ENCODE measurements at places on chromosomes 5 and 9. TPM values are rescaled to one million over a fixed set of nuclear protein-coding genes. Genes with fewer than 3 reads are reported as not detected.

DNA sequence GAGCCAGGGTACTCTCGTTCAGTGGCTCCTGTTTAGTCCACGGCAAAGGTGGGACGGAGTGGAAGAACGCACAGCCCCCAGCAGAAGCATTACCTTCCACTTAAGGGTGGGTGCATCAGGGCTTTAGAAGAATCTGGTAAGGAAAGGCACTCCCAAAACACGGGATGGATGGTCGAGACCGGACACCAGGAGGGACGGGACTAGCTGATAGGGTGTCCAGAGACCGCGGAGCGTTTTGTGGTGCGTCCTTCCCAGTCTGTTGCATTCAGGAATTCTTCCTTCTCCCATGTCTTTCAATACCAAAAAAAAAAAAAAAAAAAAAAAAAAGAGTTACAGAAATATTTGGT lies 545 bp upstream of the CTSV start:
- H3K4me3 ChIP-seq, result peak overlapping the region; percentile 41
- peaks cover 15% of the 10 kb centered on the region for H3K27me3 ChIP-seq
- no peaks in the 10 kb centered on the region for H3K36me3 ChIP-seq
- no peak for DNase-seq

GRCh38 chr5:149127394-149127955 lies 13.8 kb upstream of the ABLIM3 start:
- H3K4me3 ChIP-seq, result no peak overlapping the region
- no peak for DNase-seq
- no peaks in the 10 kb centered on the region for H3K4me1 ChIP-seq
- H3K27ac ChIP-seq, result no peak overlapping the region
- no peaks in the 10 kb centered on the region for H3K27me3 ChIP-seq

DNA sequence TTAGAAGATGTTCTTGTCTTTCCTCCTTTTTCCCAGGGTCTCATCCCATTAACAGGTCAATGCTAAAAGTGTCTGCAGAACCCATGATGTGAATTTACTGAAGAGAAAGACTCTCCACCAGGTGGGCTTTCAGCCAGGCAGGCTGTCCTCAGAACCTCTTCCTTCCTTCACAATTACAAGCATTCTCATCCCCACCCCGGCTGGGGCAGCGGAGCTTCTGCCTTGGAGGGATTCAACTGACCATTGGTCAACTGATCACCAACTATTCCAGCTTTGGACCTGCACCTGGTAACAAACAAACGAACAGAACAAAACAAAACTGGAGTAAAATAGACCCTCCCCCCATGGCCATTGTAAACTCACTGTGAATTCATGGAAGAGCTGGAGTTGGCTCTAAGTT lies 12.6 kb downstream of the IL9 start:
- H3K36me3 ChIP-seq, result no peaks in the 10 kb centered on the region
- H3K27me3 ChIP-seq, result no peaks in the 10 kb centered on the region
- no peak overlapping the region for H3K27ac ChIP-seq
- peaks cover 5% of the 10 kb centered on the region for H3K4me1 ChIP-seq
- no peak for DNase-seq

HARS1 gene
- polyA plus RNA-seq, result 63.6 TPM

- H3K27me3 ChIP-seq, result no peaks in the 10 kb centered on the region
- no peak overlapping the region for H3K27ac ChIP-seq
- no peaks in the 10 kb centered on the region for H3K4me1 ChIP-seq
- no peak for DNase-seq
Measured at GRCh38 chr5:6545770-6546690, 86.8 kb downstream of the NSUN2 start.

DNA sequence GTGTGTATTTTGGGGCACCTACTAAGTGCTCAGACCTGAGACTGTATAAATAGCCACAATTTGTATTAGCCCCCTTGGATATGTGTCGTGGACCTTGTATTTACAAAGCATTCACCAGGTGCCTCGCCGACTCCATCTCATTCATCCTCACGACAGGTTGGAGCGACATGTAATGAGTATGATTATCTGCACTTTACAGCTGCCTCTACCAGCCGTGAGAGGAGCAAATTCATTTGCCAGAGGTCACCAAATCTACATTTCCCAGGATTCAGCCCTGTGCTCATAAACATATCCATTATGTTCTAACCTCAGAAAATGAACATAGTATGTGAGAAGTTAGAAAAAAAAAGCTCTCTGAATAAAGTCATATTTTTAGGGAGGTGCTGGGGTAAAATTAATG lies 167.4 kb downstream of the ZDHHC21 start:
- no peak for DNase-seq
- no peaks in the 10 kb centered on the region for H3K4me1 ChIP-seq
- H3K4me3 ChIP-seq, result no peak overlapping the region
- H3K27ac ChIP-seq, result peak overlapping the region; percentile 32

- DNase-seq, result no peak
- no peaks in the 10 kb centered on the region for H3K36me3 ChIP-seq
- H3K4me3 ChIP-seq, result no peak overlapping the region
- no peaks in the 10 kb centered on the region for H3K4me1 ChIP-seq
- peaks cover 3% of the 10 kb centered on the region for H3K27me3 ChIP-seq
Measured at GRCh38 chr5:42666869-42667268, 89.7 kb upstream of the CCDC152 start.
